ENCODE measurements at places on chromosomes 6 and 20.

- no peak for DNase-seq
Observed at GRCh38 chr20:52731093-52731492, 241.1 kb upstream of the TSHZ2 start.

DNA sequence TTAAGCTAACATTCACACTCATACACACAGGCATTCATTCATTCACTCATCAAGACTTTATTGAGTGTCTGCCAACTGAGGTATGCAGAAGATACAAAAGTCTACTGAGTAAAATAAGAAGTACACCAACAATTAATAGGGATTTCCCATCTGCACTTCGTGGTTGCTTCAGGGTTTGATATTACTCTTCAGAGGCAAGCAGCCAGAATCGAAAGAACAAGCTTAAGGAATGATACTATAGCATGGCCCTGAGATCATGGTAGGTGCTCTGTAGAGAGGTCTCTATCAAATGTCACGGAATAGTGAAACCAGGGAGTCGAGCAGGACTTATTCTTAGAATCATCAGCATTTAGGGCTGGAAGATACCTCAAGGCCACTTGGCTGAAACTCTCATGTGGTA is 135.4 kb downstream of the NRN1 start:
- DNase-seq: no peak

DNA sequence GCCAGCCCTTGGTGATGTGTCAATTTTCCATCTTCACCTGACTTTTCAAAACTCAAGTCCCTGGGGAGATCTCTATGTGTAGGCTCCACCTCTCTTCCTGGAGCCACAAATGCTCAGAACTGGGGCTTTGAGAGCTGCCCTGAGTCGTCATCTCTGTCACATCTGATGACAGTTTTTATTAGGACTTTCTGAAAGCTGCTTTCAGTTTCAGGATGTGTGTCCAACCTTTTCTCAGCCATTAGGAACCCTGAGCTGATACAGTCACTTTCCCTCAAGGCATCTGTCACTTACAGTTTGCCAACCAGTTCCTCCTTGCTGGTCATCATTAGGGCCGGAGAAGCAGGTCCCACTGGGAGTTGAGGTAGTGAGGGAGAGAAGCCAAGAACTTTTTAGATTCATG is 365.9 kb upstream of the CHD6 start:
- DNase-seq: no peak

DNA sequence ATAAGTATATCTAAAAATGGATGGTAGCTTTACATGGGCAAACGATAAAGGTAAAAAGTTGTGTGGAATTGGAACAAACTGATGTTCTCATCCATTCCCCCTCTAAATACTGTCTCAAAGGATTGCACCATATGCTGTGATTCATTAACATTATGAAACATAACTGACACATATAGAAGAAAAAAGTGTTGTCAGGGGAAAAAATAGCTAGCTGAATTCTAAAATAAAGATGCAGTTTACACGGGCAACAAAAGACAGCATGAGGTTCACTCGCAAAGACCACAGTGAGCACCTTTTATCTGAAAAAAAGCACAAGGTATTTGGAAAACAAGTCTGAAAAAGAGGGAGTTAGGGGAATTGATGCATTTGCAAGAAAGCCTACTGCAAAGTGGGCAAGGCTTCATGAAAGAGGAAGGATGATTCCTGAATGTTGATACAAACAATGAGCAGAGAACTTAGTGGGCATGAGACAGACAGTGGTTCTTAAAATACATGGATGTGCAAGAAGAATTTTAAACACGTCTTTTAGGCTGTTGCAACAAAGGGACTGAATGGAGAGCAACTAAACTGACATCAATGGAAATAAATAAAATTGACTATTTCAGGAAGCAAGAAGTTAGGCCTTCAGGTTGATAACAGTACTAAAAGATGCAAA is 280.9 kb downstream of the KIF16B start:
- DNase-seq: no peak

GRCh38 chr20:55153001-55153645 is 677.7 kb downstream of the DOK5 start:
- DNase-seq: no peak

GRCh38 chr20:62925076-62925419 is 1.3 kb downstream of the DIDO1 start:
- no peak for DNase-seq

GRCh38 chr6:6660339-6661045 is 72.0 kb downstream of the LY86 start:
- DNase-seq: no peak

DNA sequence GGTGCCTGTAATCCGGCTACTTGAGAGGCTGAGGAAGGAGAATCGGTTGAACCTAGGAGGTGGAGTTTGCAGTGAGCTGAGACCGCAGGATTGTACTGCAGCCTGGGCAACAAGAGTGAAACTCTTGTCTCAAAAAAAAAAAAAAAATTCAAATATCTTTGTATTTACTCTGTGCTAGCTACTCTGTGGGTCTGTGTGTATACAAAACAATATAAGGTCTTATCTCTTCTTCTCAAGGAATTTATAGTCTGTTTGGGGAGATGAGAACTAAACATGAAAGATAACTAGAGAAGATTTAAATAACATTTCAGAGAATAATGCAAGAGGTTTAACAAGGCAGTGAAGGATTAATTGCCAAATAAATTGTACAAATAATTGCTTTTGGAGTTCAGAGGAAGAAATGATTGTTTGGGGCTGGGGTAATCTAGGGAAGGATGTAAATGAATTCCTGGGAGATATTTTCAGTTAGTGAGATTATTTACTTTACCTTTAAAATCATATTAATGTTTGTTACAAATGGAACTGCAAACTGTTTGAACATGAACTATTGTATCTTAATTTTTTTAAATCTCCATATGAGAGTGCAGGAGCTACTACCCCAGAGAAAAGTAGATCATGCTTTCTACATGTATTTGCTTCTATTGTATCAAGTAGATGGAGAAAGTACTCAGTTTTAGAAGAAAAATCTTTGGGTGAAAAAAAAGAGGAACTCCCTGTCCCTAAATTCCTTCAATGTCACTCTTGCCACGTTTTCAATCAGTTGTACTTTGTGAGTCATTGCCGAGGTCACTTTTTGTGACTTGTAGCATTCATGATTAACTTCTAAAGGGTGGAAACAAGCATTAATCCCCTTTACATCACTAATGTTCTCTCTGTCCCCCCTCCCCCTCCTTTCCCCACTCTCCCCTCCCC is 39.0 kb downstream of the NCOA3 start:
- DNase-seq: no peak

DNA sequence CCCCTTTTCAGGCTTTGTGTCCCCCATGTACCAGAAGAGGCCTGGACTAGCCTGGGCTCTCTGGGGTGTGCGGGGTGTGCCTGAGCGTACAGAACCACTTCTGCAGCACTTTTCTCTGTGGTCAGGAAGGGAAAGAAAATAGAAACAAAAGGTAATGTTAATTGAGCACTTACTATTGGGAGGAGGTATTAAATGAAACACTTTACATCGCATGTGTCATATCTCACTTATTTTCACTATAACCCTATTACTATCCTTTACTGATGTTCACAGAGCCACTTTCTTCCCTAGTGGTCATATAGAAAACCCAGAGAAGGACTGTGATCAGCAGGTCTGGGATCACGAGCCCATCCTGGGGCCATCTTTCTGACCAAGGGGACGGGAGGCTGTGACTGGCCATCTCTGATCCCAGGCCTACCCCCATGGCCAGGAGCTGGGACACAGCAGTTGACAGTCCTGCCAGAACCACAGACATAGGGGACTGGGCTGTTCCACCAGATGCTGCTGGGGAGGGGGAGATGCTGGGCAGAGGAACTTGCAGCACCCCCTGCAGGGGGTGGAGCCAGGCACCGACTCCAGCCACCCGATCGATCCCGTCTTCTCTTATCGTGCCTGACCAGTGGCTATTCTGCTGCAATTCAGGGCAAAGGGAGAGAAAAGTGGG is 107.6 kb downstream of the VEGFA start:
- no peak for DNase-seq

- DNase-seq: no peak
Observed at GRCh38 chr6:45899683-45899946, 116.0 kb downstream of the CLIC5 start.

- DNase-seq: no peak
Observed at GRCh38 chr20:24478584-24478983, 9.2 kb downstream of the SYNDIG1 start.

GRCh38 chr20:50561379-50562078 is 51.3 kb downstream of the PTPN1 start:
- DNase-seq: no peak

GRCh38 chr6:122449069-122449468 is 22.5 kb downstream of the SERINC1 start:
- DNase-seq: no peak

DNA sequence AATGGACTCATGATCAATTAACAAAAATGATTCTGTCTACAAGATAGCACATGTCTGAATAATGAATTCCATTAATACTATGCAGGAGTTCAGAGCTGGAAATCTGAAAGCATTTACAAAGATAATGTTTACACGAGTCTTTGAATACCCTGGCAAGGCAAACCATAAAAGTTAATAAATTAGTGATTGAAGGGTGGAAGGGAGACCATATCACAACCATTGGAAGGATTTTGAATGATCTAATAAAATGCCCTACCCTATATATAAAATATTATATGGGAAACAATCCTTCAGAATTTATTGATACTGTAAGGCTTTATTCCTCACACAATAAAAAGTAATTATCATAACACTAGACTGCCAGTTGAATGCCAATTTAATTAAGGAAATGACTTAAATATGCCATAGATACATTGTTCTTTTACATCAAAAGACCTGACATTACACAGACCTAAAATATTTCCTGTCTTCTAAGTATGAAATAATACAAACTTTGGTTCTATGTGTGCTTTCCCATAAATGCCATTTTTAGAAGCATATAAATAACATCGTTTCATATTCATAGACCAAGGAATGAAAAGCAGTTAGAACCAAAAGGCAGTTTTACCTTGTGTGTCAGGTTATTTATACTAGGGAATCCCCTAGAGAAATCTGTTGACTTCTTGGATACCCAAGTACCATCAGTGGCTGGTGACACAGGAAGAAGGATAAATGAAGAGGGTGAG is 249.2 kb upstream of the MARCKS start:
- no peak for DNase-seq

DNA sequence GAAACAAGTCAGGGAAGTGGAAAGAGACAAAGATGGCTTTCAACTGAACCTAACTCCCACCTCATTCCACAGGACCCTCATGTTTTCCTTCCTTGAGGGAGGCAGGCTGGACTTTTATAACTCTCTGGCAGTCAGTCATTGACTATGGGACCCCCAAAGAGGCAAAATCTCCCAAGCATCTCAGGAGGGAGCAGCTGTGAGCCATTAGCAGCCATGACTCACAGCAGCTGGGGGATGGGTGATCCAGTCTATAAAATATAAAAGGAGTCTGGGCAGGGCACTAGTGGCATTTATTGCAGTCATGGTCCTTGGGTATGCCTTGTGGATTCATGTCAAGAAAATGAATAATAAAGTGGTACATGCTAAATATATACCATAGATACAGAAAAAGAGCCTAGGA is 387.0 kb upstream of the CHD6 start:
- no peak for DNase-seq

GRCh38 chr6:5085648-5086293 is 630 bp downstream of the PPP1R3G start:
- no peak for DNase-seq

DNA sequence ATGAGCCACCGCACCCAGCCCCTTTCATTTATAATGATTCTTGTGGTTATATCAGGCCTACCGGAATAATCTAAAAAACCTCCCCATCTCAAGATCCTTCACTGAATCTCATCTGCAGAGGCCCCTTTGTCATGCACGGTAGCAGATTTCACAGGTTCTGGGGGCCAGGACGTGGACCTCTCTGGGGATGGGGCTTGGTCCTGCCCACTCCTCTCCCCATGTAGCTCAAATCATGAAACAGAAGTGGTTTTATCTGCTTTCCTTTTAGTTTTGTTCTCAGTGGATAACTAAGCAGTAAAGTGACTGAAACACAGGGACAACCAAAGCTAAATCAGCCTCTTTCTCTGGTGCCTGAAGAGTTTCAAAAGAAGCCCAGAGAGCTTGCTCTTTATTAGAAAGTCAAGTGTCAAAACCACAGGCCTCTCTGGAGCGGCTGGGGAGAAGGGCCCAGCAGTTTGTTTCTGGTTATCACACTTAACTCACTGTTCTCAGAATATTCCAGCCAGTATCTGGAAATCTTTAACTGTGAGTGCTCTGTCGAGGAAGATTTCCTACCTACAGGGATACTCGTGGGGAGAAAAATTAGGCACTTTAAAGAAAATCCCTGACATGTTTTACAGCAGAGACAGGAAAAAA is 60.6 kb upstream of the FAM184A start:
- DNase-seq: no peak

DNA sequence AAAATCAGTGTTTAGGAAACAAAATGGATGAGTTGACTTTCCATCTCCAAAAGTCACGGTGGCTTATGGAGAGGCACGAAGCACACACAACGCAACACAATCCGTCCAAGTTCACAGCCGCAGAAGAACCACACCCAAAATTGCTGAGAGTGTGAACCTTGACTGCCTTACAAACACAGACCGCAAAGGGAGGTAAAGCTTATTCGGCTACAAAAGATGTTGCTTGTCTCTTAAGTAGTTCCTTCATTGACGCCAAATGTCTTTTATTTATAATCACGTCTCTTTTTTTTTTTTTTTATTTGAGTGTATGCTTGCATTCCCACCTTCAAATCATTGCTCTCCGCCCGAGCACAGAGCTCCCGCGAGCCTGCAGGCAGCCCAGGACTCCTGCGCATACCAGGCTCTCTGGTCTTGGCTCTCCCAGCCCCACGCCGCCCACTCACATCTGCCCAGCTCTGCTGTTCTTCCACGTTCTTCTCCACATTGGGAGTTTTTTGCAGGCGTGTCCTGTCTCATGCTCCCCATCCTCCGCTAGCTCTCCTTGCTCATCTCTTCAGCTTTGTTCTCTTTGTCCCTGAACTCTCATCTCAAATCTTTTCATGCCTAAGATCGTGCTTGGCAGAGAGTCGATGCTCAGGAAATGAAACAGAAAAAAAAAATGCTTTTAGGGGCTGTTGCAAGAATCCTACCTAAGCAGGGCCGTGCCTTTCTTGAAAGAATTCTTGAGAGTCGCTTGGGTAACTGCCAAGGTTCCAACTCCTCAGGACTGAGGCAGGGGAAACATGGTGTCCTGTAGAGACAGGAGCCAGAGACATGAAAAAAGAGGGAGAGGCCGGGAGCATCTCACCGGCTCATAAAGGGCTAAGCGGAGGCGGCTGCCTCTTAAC is 25.8 kb downstream of the LY86 start:
- DNase-seq: no peak

- DNase-seq: no peak
Observed at GRCh38 chr6:150641398-150642139, 41.9 kb downstream of the PLEKHG1 start.

DNA sequence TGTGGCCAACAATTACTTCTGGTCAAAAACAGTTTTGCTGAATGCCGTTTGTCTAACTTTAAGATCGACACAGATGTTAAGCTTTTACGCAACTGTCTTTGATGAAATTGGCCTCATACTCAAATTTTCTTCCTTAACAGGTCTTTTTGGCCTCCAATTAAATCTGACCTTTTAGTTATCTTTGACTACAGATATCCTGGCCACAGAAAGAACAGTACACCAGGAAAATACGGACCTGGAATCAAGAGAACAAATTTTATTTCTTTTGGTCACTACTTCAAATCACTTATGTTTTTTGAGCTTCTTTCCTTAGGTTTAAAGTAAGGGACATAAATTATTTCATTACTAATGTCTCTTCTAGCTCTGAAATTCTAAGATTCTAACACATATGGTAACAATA is 49.8 kb downstream of the IBTK start:
- no peak for DNase-seq

Data from stimulated activated CD8-positive, alpha-beta memory T cell treated with anti-CD3 and anti-CD28 coated beads, Interleukin-4, amount 100 ng/mL, for 1 hour (primary cell).